Upper lobe of right lung (tissue), 1 donor: ENCODE measurements at places on chromosomes 2 and 18. TPM values are rescaled to one million over a fixed set of nuclear protein-coding genes. Genes with fewer than 3 reads are reported as not detected.

DNA sequence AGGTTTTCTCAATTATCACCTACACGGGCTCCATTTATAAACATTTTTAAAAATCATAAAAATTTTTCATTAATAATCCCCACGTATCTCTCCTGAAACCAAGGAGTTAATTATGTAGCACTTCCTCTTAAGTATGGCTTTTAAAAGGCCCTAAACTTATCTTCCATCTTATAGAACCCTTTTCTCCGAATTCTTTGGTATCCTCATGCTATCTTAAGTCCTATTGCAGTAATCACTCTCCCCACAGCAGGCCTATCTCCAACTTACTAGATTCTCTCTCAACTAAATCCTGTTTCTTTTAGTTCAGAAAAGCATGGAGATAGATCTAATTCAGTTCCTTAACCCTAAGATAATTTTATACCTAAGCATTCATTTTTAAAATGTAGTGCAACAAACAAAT, 26.2 kb downstream of the RPRD1A start:
- no peak overlapping the region for H3K4me3 ChIP-seq
- no peak for DNase-seq
- peaks cover 7% of the 10 kb centered on the region for H3K4me1 ChIP-seq
- H3K27me3 ChIP-seq: no peaks in the 10 kb centered on the region
- no peaks in the 10 kb centered on the region for H3K36me3 ChIP-seq

DNA sequence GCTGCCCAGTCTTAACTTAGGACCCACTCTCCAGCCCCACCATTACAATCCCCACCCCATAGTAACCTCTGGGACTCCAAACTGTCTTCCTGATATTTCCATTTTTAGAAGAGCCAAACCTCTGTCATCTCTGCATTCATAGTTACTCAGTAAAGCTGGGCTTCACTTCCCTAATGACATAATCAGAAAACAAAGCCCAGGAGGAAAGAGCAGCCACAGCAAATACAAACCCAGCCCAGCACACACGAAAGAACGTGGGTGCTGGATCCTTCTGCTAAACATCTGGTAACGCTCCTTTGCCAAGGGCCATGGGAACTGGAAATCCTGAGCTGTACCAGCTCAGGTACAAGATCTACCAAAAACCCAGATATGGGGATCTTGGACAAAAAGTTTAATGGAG, 36.8 kb upstream of the RIOK3 start:
- no peaks in the 10 kb centered on the region for H3K36me3 ChIP-seq
- no peaks in the 10 kb centered on the region for H3K4me1 ChIP-seq
- no peak overlapping the region for H3K4me3 ChIP-seq
- H3K27me3 ChIP-seq: no peaks in the 10 kb centered on the region
- no peak overlapping the region for H3K27ac ChIP-seq

GRCh38 chr2:7438855-7439254, 521.6 kb downstream of the RNF144A start:
- H3K27me3 ChIP-seq: no peaks in the 10 kb centered on the region
- no peak for DNase-seq
- no peaks in the 10 kb centered on the region for H3K4me1 ChIP-seq

GRCh38 chr2:63740020-63740419, 101.7 kb upstream of the UGP2 start:
- H3K36me3 ChIP-seq: no peaks in the 10 kb centered on the region
- no peaks in the 10 kb centered on the region for H3K4me1 ChIP-seq
- H3K27ac ChIP-seq: no peak overlapping the region
- H3K27me3 ChIP-seq: no peaks in the 10 kb centered on the region

The AFG3L2 gene
- 35.4 TPM for total RNA-seq
